ENCODE measurements at places on chromosomes 3 and 15.

GRCh38 chr3:15015456-15015855 is 49.7 kb downstream of the MRPS25 start:
- no peak for DNase-seq

DNA sequence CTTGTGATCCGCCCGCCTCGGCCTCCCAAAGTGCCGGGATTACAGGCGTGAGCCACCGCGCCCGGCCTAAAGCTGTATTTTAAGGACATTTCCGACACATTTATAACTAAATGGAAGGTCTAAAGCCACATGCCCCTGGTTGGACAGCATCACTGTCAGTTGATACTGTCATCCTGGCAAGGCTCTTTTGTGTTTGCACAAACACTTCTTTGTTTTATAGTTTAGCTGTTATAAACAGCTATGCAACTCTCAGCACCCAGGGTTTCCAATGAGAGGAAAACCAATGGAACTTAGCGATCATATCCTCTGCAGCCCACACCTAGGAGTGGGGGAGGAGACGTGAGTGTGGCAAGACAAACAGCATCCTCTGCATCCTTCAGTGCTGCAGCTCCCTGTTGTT is 19.7 kb downstream of the NIPA1 start:
- no peak for DNase-seq

DNA sequence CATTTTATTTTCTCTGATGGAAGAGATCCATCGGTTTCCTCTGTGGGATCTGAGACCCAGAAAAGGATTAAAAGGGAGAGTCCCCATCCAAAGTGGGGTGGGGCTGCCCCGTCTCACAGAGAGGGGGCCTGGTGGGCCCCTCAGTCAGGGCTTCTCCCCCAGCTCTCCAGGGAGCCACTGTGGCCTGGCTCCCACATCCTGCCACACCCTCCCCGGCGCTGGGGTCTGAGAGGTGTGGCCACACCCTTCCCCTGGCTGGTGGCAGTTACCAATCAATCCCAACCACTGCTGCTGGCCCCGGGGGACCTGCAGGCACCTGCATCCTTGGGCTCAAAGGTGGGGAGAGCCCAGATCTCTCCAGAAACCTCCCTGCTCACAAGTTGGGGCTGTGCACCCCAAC is 161.8 kb upstream of the IQSEC1 start:
- DNase-seq: peak; percentile 8

GRCh38 chr3:29271475-29271874 is 9.4 kb upstream of the RBMS3 start:
- no peak for DNase-seq

DNA sequence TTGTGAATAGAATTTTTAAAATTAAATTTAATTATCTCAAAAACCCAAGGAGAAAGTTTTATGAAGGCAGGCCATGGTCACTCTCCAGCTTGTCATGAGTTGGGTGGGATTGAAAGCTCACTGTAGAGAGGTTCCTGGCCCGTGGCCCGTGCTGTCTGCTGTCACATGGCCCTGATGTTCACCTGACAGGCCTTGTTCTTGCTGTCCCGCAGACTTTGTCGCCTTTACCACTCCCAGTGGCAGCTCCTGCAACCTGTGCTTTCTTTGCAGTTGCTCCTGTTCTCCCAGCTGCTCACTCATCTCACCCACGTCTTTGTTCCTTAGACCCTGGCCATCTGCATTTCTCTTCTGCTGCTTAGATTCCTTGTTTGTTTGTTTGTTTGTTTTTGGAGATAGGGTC is 35.6 kb downstream of the DHX30 start:
- DNase-seq: no peak

DNA sequence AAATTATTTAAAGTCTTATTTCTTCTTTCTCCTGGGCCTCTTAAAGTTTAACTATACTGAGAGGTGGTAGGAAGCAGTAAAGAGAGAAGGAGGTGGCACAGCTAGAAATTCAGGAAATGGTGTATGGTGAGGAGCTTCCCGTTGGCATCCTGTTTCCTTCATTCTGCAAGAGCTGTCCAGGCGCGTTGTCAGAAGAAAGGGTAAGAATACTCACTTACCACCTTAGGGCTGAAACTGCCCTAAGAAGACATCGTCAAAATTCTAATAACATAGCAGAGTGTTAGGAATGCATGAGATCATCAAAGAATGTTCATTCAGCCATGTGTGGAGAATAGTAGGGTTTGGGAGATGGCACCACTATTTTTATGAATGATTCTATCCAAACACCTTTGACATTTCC is 699.6 kb downstream of the MCTP2 start:
- no peak for DNase-seq

GRCh38 chr3:143585720-143586456 is 262.4 kb downstream of the SLC9A9 start:
- DNase-seq: peak; percentile 37

DNA sequence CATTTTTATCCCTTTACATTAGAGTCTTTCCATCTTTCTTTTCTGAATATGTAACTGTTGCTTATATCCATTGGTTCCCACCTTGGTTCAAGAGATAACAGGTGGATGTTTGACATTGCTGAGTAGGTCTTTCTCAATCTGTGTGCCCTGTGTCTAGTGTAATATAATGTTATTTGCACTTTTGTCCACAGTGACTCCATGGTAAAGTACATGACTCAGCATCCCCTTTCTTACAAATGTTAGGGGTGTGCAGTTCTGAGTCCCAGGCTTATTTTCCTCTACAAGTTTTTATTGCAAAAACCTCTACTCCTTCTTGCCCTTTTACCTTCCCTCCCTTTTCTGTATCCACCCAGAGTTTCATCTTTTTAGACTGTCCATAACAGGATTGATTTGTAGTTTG is 116.5 kb downstream of the RSRC1 start:
- no peak for DNase-seq

GRCh38 chr3:174533286-174533685 is 325.8 kb upstream of the NAALADL2 start:
- no peak for DNase-seq

DNA sequence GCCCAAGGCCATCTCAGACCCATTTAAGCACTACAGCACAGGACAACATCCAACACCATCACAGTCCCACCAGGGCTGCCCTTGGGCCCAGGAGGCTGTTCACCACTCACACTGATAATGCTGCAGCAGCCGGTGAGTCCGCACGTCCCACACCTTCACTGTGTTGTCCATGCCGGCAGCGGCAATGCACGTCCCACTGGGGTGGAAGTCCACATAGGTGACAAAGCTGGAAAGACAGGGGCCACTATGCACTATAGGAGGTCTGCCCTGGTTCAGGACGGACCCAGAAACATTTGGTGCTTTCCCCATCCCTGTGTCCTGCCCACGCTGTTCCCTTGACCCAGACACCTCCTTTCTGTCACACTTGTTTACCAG is 8.5 kb downstream of the POC1A start:
- DNase-seq: no peak

DNA sequence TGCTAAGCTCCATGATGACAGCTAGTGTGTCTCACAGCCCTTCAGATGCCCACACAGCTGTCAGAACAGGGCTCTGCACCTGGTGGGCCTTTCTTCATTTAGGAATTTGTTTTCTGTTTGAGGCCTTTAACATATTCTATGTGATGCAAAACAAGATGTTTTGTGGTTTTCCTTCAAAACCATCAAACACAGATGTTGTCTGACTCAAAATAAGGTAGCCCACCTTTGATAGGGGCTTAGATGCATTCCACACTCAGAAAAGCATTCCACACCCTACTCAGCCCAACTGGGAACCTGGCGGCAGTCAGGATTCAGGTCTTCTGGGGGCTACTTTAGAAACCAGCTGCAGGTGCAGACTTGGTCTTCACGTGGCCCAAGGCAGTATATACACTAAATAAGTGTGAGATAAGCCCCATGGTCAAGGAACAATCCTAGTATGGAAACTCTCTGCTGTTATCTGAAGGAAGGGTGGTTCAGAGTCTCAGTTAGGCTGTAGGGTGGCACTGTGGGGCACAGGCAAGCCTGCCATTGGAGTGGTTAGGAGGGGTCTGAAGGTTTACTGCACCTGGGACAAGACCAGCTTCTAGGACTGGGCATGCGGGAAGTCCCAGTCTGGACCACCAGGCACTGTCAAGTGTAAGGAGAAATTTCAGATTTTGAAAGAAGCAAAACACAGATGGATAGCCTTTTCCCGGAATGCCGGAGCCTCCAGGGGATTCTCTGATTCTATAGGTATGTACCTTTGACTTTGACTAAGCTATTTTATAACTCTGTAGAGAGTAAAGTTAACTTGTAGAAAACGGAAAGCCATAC is 20.1 kb downstream of the LRRC2 start:
- no peak for DNase-seq

DNA sequence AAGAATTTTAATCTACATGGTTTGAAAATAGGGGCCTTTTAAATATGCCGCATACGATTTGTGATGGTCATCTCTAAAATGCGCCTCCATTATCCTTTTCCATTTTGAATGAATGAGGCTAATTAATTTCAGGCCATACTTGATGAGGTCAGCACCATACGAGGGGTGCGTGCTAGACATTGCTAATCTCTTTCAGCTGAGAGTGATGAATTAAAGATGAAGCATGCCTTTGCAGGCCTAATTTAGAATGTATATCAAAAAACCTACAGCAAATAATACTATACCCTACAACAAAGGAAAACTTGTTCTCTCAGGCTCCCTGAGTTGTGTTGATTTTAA is 18.6 kb upstream of the NR2F2 start:
- no peak for DNase-seq

DNA sequence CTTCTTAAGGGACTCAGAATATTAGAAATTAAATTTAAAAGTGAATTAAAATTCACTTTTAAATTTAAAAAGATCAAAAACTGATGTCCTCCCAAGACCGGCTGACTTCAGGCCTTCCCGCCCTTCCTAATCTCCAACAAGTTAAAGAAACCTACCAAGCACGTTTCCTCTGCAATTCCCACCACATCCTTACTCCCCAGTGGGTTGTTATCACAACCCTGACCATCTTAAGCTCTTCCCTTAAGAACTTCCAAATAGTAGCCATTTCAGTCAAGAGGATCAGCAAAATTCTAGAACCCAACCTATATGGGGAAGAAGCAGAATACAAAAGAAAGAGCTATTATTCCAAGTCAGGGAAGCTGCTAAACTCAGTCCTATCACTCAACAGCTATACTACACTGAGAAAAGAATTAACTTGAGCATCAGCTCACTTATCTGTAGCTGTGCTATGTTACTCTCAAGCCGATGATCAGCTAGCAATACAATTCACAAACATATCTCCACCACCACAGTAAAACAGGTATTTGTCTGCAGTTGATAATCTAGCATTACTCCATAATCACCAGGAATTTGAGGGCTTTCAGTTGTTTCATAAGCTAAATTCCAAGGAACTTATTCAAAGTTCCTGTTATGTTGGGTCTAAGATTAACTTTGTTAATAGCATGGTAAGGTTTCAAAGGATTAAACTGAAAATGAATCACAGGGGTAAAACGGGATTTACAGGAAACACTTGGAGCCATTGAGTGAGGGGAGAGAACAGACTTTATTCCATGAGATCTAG is 14.3 kb downstream of the ABCC5 start:
- DNase-seq: no peak

DNA sequence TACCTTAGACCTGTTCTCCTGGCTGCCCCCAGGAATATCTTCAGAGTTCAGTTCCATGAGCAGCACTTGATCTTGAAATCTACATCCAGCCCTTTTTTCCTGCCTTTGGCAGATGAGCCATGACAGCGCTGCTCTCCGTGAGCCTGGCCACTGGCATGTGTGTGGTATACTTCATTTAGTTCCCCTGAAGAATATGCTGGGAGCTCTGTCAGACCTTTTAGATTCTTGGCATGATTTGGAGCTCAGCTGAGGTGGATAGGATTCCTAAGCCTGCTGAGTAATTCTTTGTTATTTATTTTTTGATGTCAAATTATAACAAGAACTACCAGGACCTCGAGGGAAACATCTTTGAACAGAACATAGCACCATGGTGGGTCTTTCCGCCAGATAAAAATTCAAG is 121.7 kb downstream of the EDEM1 start:
- no peak for DNase-seq

- DNase-seq: peak; percentile 75
Observed at GRCh38 chr15:66566963-66567531, 1.2 kb upstream of the LCTL start.

DNA sequence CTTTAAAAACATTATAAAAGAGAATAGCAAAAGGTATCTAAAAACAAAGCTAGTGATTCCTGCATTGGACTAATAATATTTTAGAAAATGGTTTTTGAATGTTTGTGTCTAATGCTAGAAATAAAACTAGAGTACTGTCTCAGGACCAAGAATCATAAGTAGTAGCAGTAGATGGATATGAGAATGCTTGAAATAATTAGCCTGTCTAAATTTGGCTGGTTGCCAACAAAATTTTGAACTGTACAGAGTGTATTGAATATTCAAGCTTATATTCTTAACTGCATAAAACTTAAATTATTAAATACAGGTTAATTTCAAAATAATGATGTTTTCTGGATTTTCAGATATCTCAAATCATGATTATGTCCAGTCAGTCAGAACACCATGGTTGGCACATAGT is 14.0 kb downstream of the ABHD5 start:
- DNase-seq: no peak
